ENCODE measurements at places on chromosomes 2 and 18.

- DNase-seq = no peak
These were observed 92.0 kb upstream of the MSH2 start for GRCh38 chr2:47310801-47311560.

- peak; percentile 79 for DNase-seq
These were observed 685.2 kb downstream of the IRS1 start for GRCh38 chr2:226114436-226114835.

GRCh38 chr2:101805152-101806088, 107.9 kb downstream of the MAP4K4 start:
- no peak for DNase-seq

DNA sequence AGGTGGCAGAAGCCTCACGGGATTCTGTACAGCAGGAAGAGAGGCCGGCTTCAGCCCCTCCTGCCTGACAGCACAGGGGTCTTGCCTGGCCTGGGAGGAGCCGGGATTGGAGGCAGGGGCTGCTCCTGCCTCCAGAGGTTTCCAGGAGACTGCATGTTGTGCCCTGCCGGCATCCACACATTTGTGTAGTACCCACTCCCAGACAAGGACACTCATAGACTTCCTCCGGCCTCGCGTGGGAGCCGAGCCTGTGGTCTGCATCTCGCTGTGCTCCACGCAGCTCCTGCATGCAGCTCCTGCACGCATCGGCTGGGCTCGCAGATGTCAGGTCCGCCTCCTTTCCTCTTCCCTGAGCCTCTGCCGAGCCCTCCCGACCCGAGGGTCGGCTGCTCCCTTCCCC, 34.7 kb downstream of the TPO start:
- no peak for DNase-seq

GRCh38 chr18:51433296-51433695, 235.8 kb upstream of the MEX3C start:
- no peak for DNase-seq

DNA sequence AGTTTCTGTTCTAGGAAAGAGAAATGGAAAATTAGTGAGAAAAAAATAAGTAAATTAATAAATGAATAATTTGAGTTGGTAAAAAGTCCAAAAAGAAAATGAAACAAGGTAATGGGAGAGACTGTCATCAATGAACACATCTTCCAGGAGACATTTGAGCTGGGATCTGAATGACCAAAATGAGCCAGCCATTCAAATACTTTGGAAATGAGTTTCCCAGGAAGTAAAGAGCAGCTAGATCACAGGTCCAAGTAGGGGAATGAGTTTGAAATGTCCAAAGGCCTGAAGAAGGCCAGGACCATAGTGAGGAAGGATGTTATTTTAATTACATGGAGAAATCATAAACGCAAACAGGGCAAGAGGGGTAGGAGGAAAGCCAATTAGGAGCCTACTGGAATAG, 6.6 kb upstream of the DNAH7 start:
- DNase-seq = no peak

DNA sequence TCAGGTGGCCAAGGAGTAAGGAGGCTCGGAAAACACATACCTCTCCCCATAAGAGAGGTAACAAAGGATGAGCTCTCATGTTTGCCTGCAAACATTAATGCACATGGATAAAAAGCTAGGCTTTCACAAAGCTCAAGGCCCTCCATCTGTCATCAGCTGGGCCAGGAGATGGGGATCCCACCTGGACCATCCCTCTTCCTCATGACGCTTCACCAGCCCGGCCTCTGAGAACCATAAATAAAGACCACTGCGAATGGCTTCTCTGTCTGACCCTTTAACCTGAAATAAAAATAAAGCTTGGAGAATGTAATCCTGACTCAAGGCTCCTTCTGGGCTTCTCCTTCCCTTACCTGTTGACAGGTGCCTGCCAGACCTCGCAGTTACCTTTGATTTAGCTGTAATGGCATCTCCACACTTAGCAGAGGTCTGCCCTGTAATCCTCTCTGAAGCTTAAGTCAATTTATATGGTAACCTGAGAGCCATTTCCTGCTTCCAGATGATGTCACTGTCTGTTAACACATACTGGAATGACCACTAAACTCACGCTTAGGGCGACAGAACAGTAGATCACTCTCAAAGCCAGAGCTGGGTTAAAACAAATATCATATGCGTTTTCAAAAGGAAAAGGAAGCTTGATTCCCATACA, 29.3 kb upstream of the FOXI3 start:
- peak; percentile 13 for DNase-seq

- no peak for DNase-seq
These were observed 625.6 kb upstream of the CDH2 start for GRCh38 chr18:28802546-28802945.

DNA sequence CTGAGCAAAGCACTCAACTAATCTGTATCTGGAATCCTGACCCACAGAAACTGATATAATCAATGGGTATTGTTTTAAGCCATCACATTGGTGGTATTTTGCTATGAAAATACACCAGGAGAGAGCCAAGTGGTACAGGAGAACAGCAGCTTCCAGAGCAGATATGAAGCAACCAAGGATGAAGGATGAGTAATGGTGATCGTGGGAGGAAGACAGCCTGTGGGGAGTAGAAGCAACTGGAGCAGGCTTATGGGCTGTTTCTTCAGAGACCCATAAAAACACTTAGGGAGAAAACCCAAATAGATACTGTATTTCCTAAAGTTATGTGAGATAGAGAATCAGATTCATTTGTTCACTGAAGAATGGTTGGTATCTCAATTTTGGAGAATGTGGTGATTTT, 330.8 kb downstream of the NUP35 start:
- DNase-seq = no peak

GRCh38 chr2:212030709-212031108, 507.9 kb downstream of the ERBB4 start:
- DNase-seq = no peak

- DNase-seq = peak; percentile 35
These were observed 67.4 kb downstream of the STEAP3 start for GRCh38 chr2:119290859-119291587.

DNA sequence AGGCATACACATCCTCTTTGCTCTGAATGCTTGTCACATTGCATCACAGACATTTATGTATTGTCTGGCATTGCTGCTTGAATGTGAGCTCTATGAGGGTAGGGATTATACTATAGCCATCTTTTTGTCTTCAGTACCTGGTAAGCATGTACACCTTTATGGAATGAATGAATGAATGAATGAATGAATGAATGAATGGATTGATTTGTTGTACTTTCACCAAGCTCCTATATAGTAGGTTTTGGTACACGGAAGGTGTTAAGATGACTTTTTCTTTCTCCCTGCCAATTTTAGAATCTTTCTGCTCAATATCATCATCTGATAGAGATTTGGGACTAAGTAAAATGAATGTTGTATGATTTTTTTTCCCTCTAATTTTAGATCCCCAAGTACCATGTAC, 13.5 kb downstream of the LTBP1 start:
- DNase-seq = no peak

GRCh38 chr2:168819829-168820489, 17.5 kb downstream of the NOSTRIN start:
- no peak for DNase-seq

DNA sequence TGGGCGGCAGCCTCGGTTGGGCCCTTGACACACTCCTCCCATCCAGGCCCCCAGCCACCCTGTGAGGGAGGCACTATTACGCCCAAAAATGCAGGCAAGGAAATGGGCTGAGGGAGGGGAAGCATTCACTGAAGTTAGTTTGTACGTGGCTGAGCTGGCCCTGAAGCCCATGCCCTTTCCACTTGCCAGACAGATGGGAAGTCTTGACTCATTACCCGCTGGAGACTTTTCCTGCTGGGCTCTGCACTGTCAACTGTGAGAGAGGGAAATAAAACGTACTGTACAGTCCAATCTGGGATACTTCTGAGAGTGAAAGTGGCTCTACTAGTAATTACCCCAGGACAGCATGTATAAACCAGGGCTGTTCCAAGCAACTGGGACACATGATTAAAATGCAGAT, 125.9 kb downstream of the MSH2 start:
- DNase-seq = peak; percentile 12

- no peak for DNase-seq
These were observed 28.4 kb downstream of the ARHGEF4 start for GRCh38 chr2:130864830-130865800.

GRCh38 chr2:120707816-120708215, 27.9 kb upstream of the GLI2 start:
- no peak for DNase-seq

- DNase-seq = no peak
These were observed 57.1 kb upstream of the CD302 start for GRCh38 chr2:159855143-159855542.

DNA sequence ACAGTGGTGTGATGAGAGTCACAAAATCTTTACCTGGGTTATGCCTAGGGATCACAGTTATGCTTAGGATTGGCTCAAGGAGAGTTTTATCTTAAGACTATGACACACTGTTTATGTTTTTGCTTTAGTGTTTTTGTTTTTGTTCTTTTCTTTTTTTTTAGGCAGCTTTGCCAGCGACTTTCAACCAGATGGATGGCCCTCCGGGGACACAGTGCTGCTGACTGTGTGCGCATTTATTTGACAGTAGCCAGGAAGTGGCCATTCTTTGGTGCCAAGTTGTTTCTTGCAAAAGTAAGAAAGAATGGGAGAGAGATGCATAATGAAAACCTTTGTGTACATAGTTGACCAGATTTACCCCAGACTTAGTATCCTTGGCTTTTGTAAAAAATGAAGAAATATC, 15.1 kb upstream of the DYNC2LI1 start:
- no peak for DNase-seq

- DNase-seq = no peak
These were observed 188.0 kb upstream of the SPHKAP start for GRCh38 chr2:228369400-228370031.

DNA sequence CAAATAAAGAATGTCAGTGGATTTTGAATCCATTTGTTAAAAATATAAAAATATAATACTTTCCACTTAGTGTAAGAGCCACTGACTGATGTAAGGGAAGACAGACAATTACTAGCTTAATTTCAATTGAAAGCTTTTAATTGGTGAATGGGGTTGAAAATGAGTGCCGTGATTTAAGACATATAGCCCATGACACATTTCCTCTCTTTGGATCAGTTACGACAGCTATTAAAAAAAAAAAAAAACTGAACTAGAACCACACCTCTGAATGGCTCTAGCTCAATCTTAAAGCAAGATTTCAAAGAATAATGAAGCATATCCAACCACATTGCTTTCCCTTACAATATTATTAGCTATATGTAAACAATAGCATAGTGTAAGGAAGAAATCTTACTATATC, 44.0 kb downstream of the CIB4 start:
- DNase-seq = no peak

- DNase-seq = no peak
These were observed 332.3 kb upstream of the FIGN start for GRCh38 chr2:164068063-164068462.

DNA sequence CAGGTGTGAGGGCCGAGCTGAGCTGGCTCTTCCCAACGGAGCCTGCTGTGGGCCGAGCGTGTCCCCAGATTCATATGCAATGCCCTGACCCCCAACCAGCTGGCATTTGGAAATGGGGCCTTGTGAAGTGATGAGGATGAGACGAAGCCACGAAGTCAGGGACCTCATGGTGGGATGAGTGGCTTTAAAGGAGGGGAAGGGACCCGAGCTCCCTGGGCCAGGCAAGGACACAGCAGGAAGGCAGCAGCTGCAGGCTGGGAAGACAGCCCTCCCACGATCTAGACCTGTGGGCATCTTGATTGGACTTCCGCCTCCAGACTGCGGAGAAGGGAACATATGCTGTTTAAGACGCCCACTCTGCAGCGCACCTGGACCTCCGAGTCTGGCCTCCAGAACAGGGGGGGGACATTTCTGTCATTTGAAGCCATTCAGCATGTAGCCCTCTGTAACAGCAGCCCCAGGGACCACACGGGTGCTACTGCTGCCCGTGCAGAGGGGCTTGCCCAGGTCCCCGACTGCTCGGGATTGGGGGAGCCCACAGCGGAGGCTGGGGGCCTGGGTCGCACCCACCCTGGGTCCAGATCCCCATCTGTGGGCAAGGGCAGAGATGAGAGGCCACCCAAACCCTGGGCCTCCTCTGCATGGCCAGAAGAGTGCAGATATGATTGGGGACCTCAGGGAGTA, 27.2 kb downstream of the KIF1A start:
- DNase-seq = no peak

DNA sequence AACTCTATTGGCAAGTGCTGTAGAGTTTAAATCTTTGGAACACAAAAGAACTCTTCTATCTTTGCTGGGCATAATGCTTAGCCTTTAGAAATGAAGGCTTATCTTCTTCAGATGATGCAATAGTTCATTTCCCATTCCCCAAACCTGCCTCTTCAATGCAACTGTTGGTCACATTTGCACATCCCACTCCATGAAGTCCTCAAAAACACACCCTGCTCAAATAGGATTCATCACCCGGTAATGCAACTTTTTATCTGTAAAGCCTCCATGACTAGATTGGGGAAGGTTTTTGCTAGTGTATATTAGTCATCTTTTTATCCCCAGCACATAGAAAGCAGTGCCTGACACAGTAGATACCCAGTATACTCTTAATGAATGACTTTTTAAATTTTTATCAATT, 376.4 kb downstream of the RBM43 start:
- DNase-seq = no peak

GRCh38 chr2:39981883-39982311, 202.8 kb upstream of the THUMPD2 start:
- DNase-seq = no peak

DNA sequence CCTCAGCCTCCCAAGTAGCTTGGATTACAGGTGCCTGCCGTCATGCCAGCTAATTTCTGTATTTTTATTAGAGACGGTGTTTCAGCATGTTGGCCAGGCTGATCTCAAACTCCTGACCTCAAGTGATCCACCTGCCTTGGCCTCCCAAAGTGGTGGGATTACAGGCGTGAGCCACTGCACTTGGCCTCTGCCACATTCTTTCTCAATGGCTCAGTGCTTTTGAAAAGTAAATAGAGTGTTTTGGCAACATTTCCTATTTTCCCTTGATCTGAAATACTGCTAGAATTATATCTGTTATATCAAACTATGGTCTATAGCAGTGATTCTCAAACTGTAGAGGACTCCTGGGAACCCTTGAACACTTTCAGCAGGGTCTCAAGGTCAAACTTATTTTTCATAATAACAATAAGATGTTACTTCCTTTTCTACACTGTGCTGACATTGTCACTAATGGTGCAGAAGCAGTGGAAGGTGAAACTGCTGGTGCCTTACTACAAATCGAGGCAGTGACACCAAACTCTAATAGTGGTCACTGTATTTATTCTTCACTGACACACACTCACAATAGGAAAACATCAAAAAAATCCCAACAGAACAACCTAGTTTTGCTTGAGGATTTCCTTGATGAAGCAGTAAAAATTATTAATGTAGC, 10.6 kb downstream of the DAW1 start:
- no peak for DNase-seq

GRCh38 chr18:35971661-35972196, 750 bp upstream of the RMP24 start:
- DNase-seq = no peak

GRCh38 chr2:195049372-195050031, 607.5 kb upstream of the SLC39A10 start:
- peak; percentile 55 for DNase-seq

GRCh38 chr18:28398471-28398870, 221.5 kb upstream of the CDH2 start:
- no peak for DNase-seq

- DNase-seq = no peak
These were observed 491.2 kb upstream of the HS6ST1 start for GRCh38 chr2:128809880-128810279.
